Left forelimb (tissue), 1 donor: ENCODE measurements at places on chromosomes 16 and 17.

- no peak for DNase-seq
These were observed 225.2 kb downstream of the CHD9NB start for GRCh38 chr16:52827456-52827855.

DNA sequence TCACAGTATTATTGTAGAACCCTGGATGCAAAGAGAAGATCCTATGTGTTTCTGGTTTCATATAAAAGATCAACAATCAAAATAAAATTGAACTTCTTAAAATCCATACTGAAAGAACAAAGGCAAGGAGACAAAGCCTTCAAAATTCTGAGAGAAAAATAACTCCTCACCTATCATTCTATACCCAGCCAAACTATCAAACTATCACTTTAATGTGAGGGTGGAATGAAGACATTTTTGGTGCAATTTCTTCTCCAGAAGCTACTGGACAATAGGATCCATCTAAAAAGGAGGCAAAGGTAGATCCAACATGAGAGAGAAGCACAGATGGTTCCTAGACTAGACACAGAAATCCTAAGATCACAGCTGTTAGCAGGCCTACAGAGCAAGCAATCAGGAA, 71.1 kb downstream of the CPPED1 start:
- DNase-seq = no peak

DNA sequence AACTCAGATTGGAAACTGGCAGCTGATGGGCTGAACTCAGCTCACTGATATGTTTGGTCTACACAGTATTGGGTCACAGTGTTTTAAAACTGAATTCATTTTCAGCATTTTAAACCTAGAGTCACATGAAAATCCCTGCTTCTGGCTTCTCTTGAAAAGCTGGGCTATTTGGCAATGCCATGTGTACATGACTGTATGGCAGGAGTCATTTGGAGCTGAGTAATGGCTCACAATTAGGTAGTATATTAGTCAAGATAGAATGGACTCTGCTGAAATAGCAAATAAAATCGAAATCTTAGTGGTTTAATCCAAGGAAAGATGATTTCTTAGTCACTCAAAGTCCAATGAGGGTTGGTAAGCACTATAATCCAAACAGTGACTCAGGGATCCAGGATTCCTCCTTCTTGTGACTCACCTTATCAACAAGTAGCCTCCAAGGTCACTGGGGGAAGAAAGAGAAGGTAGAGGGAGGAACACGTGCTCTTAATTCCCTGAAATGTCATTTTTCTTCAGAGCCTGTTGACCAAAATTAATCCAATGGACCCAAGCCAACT, 13.9 kb upstream of the PMP22 start:
- no peak for DNase-seq

- DNase-seq = peak; percentile 71
These were observed 252.3 kb downstream of the SNX29 start for GRCh38 chr16:12228602-12229499.

GRCh38 chr16:87311387-87311786, 5.8 kb downstream of the C16orf95 start:
- DNase-seq = no peak

GRCh38 chr17:63405741-63406261, 40.3 kb downstream of the CYB561 start:
- no peak for DNase-seq

- no peak for DNase-seq
These were observed 19.6 kb downstream of the AKAP10 start for GRCh38 chr17:19958023-19958422.

GRCh38 chr17:61280338-61280737, 119.3 kb upstream of the TBX2 start:
- no peak for DNase-seq

GRCh38 chr17:50533185-50533584, 650 bp downstream of the EPN3 start:
- DNase-seq = no peak

DNA sequence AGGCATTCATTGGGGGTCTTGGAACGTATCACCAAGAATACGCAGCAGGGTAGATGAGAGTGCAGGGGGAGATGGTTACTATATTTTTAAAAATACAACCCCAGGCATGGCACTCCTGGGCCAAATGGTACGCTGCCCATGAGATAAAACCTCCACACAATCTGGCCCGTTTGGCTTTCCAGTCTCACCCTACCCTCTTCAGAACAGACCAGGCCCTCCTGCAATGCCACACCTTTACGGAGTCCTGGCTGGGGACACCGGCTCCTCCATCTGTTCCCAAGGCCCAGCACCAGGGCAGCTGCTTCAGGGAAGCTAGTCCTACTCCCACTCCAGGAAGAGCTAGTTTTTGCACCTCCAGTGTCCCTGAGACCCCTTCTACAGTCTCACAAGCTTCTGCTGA, 24.4 kb downstream of the SNN start:
- no peak for DNase-seq
